ENCODE measurements at places on chromosomes 11 and 22. TPM values are rescaled to one million over a fixed set of nuclear protein-coding genes. Genes with fewer than 3 reads are reported as not detected.

The MMP11 gene
- 10.2 TPM for total RNA-seq

The ADAMTS15 gene
- 14.1 TPM for total RNA-seq

The POTEH gene
- not detected for total RNA-seq

The MS4A15 gene
- total RNA-seq, result not detected

The SERHL2 gene
- not detected for total RNA-seq

The CD3D gene
- 5.8 TPM for total RNA-seq

The RAPSN gene
- total RNA-seq, result 0.41 TPM
